ENCODE measurements at places on chromosomes 13 and 19.

GRCh38 chr13:99307648-99308339 is 595 bp upstream of the GPR183 start:
- DNase-seq = no peak

DNA sequence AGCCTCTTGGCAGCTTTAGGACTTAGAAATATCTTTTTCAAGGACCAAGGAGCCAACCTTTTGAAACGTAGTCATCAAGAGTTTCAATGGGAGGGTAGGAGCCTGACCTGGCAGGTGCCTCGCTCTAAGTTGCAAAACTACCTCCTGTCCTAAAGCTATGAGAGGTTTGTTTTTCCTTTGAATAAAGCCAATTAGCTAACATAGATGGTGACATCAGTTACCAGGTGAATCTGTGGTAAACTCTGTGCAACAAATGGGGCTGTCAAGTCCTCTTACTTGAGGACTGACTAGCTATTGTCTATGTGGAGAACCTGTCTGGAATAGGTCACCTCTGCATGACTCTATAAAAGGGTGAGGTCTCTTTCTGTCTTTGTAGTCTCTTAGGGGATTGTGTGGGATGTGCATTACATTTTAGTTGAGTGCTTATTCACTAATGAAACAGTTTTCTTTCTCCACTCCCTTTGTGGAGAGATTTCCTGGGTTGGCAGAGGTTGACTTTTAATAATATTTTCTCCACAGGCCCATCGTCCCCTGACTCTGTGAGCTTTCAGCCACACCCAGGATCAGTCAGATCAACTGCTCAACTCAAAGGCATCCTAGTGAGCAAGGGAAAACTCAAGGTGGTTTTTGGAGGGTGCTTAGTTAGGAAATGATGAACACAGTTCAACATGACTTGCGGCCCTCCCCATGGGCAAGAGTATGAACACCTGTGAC is 9.9 kb downstream of the ARL11 start:
- no peak for DNase-seq

DNA sequence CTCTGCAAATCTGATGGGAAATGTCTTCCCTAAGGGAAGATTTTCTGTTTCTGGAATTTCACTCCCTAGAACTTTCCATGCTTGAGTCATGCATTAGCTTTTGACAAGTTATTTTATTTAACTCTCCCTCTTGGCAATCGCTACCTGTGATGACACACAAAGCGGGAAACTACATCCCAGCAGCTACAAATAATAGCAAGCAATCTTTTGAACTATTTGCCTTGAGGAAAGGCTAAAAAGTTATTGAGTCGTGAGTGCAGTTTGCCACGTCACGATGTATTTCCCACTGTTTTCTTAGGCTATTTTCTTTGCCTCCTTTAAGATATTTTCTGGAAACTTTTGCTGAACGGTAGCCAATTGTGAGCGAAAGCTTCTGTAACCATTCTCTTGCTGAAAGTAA is 353.3 kb upstream of the HTR2A start:
- no peak for DNase-seq

- DNase-seq = no peak
These were observed 1256.6 kb upstream of the ATXN8OS start for GRCh38 chr13:68851026-68851425.

GRCh38 chr13:41199526-41199925 is 5.2 kb upstream of the KBTBD7 start:
- no peak for DNase-seq

- no peak for DNase-seq
These were observed 31.9 kb upstream of the ATP12A start for GRCh38 chr13:24648271-24648670.
